Right cardiac atrium (tissue), 5 donors: ENCODE measurements at places on chromosomes 7 and 10. TPM values are rescaled to one million over a fixed set of nuclear protein-coding genes. Genes with fewer than 3 reads are reported as not detected.
A peak's percentile ranks its signal among the peaks of the same experiment; 100 is the strongest.

GRCh38 chr7:51237446-51238133 is 79.0 kb downstream of the COBL start:
- no peak for DNase-seq

GRCh38 chr10:71713135-71714030 is 6.2 kb downstream of the C10orf105 start:
- DNase-seq, result peak; percentile 97

The RET gene
- total RNA-seq, result 0.47 TPM

The ANKRD16 gene
- 3.6 TPM for total RNA-seq
